ENCODE measurements at places on chromosomes 11 and 22.

DNA sequence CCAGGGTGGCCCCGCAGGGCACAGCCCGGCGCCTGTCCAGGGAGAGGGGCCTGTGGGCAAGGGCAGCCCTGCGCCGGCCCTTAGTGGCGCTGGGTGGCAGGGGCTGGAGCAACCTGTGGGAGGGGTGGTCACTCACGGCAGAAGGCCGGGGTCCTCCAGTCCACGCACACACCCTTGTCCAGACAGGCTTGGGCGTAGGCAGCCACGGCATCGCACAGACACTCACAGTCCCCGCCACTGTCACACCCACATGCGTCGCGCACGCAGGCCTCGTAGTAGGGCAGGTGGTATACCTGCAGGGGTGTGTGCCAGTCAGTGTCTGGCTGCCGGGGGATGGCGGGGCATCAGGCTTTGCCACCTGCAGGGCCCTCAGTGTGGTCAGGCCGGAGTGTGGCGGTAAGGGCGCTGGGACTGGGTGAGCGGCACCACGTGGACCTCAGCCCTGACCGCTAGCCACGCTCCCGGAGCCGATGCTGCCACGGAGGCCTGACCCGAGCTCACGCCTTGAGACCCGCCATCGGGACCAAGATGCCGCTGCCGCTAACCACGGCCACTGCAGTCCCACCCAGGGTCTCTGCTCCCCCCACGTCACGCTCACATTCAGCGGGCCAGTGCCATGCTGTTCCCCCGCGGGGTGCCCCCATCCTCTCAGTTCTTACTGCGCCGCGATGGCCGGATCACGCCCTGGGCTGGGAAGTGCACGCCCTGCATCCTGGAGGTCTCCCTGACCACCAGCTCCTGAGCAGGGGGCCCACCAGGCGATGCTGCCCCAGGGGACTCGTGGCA lies 12.5 kb downstream of the MUC6 start:
- no peak for DNase-seq

GRCh38 chr11:2792381-2793250 lies 92.8 kb upstream of the KCNQ1OT1 start:
- DNase-seq, result no peak

DNA sequence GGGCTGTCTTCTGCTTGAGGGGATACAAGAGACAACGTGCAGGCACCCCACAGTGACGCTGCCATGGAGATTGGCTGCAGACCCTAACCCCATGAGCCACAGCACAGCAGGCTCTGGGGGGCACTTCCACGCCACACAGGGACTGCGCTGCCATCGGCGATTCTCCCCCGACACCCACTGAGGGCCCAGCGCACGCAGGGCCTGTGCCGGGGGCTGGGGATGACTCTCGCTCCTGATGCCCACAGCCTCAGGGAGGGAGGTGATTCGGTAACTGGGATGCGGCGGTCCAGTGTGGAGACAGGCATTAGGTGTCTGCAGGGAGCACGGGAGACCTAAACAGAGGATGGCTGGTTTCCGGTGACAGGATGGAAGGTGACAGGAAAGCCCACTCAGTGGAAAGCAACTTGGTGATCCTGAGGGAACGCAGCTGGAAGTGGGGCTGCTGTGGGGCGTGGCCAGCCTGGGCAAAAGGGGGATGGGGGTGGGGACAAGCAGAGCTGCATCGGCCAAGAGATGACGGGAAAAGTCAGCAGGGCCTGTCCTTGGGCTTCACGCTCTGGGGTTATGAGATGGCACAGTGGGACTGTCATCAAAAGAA lies 37.7 kb downstream of the EFCAB6 start:
- DNase-seq, result no peak

DNA sequence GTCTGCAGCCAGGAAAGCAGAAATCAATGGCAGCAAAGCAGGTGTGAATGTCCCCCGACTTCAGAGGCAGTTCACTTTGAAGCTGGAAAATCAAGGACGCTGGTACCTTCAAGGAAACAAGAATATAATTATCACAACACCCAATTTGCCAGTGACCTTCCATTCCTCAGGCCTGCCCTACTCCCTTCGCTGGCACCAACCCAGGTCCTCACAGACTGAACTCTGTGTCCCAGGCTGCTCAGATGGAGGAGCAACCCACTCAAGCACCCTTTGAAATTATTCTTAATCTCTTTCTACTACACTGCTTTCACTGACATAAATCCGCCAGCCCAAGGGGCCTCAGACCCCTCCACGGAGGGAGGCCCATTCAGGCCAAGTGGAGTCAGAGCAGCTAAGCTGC lies 64.7 kb upstream of the WT1 start:
- no peak for DNase-seq

DNA sequence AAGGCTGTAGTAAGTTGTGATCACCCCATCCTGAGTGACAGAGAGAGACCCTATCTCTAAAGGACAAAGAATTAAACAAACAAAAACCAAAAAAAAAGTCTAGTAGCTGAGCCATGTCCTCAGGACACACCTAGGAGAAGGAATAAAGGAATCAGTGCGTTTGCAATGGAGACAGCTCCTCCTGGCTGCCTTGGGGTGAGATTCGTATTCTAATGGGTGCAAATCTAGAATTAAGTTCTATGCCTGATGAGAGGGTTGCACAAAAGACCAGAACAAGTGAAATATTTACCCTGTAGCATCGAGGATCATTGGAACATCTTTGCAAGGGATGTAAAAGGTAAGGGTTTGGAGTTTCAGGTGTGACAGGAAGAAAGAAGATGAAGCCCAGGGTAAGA lies 70.3 kb upstream of the BMAL1 start:
- DNase-seq, result no peak

- no peak for DNase-seq
These were observed 120.9 kb upstream of the NECTIN1 start for GRCh38 chr11:119849872-119850271.

- no peak for DNase-seq
These were observed 305.0 kb downstream of the BUD13 start for GRCh38 chr11:116467823-116468222.

DNA sequence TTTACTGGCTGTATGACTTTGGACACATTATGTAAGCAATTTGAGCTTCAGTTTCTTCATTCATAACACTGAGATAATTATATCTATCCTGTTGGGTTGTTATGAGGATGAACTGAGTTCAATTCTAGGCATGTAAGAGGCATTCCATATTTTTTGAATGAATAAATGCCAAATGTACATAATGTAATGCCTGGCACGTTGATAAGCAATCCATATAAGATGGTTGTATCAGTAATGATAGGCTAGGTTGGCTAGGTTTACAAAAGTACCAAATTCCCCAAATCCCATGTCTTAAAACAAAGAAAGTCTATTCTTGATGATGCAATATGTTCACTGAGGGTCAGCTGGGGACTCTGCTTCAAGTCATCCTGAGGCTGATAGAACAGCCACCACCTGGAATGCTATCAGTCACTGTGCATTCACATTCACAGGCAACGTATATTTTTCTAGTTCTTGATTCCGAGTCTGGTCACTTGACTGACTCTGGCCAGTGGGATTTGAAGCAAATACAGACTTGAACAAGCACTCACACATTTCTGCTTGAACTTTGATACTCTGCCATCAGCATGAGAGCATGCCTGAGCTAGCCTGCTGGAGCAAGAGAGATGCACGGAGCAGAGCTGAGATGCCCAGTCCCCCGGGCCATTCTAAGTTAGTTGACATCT lies 104.0 kb upstream of the TIMP3 start:
- no peak for DNase-seq

GRCh38 chr11:116601814-116602636 lies 170.8 kb downstream of the BUD13 start:
- no peak for DNase-seq

DNA sequence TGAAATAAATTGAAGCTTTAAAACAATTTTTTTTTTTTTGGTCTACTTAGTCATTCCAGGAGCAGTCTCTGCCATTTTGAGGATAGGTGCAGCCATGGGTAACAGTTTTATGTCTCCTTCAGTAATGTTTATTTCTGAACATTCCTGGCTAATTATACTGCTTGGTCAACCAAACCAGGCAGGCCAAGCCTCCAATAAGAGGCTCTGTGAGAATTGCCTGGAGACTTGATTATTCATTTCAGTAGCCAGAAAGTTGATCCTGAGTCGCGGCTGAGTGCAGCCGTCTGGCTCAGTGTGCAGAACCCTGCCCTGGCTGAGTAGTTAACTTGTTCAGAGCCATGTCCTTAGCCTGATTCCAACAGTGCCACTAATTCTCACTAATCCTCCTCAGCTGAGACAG lies 364.0 kb upstream of the FAT3 start:
- no peak for DNase-seq

Data from T-helper 2 cell treated with Interferon-gamma antibody and Interleukin-4, amounts not matched to agents 5 μg/mL and 100 μg/mL, for 36 hours (primary cell).